ENCODE measurements at places on chromosomes 4 and X.

- no peak for DNase-seq
Observed at GRCh38 chr4:139668036-139668435, 2.4 kb downstream of the MGST2 start.

DNA sequence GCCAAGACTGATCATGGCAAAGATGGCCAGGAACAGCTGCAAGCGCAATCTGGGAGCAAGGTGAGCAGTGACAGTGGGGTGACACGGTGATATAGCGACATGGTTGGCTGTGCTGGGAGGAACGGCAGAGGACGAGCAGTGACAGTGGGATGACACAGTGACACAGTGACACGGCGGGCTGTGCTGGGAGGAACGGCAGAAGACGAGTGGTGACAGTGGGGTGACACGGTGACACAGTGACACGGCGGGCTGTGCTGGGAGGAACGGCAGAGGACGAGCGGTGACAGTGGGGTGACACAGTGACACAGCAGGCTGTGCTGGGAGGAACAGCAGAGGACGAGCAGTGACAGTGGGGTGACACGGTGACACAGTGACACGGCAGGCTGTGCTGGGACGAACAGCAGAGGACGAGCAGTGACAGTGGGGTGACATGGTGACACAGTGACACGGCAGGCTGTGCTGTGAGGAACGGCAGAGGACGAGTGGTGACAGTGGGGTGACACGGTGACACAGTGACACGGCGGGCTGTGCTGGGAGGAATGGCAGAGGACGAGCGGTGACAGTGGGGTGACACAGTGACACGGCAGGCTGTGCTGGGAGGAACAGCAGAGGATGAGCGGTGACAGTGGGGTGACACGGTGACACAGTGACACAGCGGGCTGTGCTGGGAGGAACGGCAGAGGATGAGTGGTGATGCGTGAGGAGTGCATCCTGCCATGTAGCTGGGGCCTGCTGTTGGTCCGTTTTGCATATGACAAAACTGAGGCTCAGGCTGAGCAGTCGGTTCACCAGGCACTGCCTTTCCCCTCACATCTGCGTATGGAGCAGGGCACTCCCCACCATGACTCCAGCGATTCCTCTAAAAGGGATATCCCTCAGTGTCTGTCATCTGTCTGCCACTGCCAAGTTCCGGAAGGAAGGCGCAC, 36.0 kb upstream of the MXD4 start:
- no peak for DNase-seq

- DNase-seq = no peak
Observed at GRCh38 chr4:26099967-26100366, 185.9 kb downstream of the SMIM20 start.

DNA sequence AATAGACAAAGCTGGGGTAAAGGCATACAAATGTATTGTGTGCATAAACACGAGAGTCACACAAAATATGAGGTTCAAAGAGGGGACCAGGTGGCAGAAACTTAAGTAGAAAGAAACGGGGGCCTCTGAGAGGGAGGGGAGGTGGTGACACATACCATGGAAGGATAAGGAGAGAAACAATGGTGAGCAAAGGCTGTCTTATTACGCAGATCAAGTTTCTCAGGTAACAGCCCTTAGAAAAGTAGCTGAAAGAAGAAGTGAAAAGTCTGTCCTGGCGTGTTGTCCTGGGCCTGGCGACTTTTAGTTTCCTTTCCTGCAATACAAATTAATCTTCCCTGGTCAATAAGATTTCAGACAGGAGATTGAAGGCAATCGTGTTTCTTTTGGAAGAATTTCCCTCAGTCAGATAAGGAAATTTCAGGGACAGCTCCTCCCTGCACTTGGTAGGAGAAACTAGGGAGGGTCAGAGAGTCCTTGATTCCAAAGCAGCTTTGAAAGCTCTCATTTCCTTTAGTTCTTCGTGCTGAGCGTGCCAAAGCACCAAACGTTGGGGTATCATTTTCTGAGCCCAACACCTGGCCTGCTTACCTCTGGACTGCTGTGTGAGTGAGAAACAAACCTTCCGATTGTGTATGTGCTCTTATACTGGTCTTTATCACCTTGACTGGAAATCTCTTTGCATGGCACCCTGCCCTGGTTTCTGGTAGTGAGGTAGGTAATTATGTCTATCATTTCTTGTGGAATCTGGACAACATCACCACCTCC, 676.7 kb upstream of the LCORL start:
- DNase-seq = no peak

GRCh38 chr4:25299476-25300203, 12.9 kb upstream of the ZCCHC4 start:
- DNase-seq = no peak
